ENCODE measurements at places on chromosomes 6 and 20.

- no peak for DNase-seq
These were observed 213.2 kb upstream of the MANEA start for GRCh38 chr6:95364016-95364604.

GRCh38 chr20:31425797-31426196 is 14.6 kb upstream of the DEFB123 start:
- no peak for DNase-seq

GRCh38 chr6:36679043-36679833 is 724 bp downstream of the CDKN1A start:
- peak; percentile 15 for DNase-seq

DNA sequence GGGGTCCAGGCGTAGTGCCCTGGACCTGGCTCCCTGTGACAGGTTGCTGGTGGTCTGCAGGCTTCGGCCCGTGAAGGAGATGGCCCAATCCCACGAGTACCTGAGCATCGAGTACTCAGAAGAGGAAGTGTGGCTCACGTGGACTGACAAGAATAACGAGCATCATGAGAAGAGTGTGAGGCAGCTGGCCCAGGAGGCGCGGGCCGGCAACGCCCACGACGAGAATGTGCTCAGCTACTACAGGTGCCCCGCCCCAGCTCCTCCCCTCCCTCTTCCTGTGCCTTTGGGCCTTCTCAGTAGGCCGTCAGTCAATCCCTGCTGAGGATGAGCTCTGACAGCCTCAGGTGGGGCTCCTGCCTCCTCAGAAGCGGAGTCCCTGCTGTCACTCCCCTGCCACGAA is 42.6 kb downstream of the UQCC2 start:
- DNase-seq, result peak; percentile 52

DNA sequence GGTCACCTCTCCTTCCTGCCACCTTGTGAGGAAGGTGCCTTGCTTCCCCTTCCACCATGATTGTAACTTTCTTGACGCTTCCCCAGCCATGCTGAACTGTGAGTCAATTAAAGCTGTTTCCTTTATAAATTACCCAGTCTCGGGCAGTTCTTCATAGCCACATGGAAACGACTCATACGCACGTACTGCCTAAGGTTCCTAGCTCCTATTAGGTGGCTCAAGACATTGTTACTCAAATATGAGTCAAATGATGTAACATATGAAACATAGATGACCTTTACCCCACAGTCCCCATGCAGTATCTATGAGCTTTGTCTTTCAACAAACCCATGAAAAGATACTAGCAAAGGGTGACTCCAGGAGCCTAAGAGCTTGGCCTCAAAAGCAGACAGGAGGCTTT is 98.3 kb downstream of the SIM1 start:
- no peak for DNase-seq

DNA sequence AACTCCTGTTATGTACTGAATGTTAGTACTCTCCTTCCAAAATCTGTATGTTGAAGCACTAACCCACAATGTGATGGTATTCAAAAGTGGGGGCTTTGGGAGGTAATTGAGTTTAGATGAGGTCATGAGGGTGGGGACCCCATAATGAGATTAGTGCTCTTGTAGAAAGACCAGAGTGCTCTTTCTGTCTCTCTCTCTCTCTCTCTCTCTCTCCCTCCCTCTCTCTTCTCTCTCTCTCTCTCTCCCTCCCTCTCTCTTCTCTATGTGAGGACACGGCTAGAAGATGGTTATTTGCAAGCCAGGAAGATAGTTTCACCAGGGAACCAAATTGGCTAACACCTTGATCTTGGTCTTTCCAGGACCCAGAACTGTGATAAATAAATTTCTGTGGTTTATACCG is 107.4 kb downstream of the TBX18 start:
- DNase-seq, result no peak

DNA sequence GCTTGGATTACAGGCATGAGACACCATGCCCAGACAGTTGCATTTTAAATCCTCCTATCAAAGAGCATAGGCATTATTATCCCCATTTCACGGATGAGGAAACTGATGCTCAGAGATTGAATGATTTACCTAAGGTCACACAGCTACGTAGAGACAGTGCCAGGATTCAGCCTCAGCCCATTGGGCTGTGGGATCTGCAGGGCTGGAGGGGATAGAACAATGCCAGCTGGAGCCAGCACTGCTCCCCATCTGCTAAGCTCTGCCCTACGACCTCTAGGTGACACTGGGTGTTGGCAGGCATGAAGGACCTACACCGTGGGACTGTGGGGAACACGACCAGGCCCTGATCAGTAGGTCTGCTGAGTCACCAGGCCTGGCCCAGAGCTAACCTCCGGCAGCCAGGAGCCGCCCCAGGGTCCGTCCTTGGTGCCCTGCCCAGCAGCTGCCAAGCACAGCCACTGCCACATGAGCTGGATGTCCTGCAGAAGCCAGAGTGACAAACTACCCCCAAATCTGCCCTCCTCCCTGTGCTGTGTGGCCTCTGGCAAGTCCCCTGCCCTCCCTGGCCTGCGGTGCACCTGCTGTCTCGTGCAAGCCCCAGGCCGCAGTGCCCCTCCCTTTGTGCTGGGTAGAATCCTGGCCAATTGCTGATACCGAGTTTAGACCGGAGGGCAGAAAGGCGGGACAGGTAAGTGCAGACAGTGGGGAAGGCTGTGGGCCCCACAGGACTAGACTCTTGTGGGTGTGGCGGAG is 47.6 kb upstream of the PTGIS start:
- no peak for DNase-seq

DNA sequence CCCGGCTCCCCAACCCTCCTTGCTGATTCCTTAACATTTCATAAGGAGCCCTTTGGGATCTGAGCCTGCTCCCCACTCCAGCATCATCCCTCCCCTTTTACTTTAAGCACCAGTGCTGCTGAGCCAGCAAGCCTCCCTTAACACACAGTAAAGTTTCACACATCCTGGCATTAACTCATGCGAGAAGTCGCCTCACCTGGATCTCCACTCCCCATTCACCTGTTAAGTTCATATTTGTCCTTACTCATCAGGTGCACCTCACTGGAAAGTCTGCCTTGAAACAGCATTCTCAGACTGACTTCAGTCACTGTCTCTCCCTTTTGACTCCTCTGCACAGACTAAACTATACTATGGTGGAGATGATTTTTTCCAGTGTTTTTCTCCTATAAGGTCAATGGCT is 47.8 kb upstream of the MAP7 start:
- DNase-seq, result no peak

DNA sequence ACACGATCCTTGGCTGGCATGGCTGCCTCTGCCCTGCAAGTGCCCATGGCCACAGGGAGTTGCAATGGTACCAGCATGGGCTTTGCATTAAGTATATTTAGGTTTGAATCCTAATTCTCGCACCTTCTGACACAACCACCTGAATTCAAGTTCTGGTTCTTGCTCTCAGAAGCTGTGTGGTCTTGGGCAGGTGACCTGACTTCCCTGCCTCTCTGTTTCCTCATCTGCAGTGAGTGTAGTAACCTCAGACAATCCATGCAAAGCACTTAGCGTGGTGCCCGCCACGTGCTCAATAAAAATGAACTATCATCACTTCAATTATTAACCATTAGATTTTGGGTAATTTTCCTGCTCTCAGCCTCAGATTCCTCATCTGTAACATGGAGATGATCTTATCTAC is 378.8 kb upstream of the ARID1B start:
- no peak for DNase-seq

GRCh38 chr6:136011475-136011874 is 160.0 kb downstream of the PDE7B start:
- DNase-seq, result no peak

- no peak for DNase-seq
These were observed 98.8 kb upstream of the SNX9 start for GRCh38 chr6:157724138-157724820.

- DNase-seq, result no peak
These were observed 132.2 kb upstream of the CDH4 start for GRCh38 chr20:61119794-61120410.

DNA sequence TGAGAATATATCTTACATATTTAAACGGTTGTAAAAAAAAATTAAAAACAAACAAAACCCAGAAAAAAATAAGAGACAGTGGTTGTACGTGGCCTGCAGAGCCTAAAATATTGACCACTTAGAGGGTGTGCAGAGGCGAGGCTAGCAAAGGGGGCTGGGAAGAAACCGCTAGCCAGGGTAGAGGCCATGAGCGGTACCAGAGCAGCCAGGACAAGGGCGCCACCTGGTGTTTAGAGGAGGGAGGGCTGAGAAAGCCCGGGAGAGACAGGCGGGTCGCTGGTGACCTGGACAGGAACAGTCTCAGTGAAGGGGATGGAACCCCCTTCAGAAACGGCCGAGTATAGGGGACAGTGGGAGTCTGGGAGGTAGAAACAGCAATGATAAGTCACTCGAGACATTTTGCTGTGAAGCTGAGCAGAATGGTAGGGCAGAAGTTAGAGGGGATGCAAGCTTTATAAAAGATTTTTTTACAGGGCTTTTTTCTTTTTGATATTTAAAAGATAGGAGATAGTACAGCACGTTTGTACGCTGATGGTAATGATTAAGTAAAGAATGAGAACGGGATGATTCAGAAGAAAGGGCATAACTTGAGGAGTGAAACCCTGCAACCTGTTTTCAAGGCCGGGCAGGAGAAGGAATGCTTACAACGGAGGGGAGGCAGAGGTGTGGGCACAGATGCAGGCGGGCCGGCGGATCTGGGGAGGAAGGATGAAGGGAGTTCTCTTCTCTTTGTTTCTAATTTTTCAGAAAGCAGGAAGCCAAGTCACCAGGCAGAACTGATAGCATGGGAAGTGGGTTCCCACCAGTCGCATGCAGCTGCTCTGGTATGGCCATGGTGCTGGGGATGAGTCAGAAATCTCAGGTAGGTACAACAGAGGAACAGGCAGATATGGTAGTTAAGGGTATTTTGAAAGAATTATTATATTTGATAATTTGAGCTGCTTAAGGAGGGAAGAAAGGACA is 76.2 kb downstream of the FAM229B start:
- DNase-seq, result peak; percentile 73

DNA sequence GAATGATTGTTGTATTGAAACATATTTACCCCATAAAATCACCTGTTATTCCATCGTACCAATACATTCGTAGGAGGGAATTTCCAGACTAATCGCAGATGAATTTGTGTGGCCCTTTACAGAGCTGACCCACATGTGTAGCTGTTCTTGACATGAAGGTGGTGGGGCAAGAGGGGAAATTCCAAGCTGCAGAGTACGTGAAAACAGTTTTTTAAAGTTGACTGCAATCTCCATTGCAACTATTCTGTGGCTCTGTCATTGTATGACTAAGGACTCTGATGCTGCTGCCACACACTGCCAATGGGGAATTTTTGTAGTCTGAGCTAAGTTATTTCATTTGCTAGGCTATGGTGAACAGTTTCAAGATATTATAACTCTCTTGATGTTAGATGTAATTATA is 46.4 kb upstream of the ADTRP start:
- DNase-seq, result no peak

DNA sequence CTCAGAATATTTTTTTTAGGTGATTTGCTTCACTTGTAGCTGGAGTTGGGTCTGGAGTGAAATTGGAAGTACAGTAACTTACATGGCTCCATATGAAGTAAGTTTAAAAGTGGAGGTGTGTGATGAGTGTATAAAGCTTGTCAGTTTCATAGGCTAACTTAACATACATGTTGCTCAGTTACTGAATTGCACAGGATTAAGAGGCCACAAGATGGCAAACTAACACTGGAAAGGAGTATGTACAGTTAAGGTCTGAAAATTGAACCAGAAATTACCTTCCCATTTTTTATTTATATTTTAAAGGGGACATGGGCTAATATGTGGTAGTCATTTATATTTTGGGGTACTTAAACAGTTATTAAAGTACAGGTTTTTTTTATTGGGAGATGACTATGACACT is 45.3 kb upstream of the SMIM8 start:
- DNase-seq, result no peak

DNA sequence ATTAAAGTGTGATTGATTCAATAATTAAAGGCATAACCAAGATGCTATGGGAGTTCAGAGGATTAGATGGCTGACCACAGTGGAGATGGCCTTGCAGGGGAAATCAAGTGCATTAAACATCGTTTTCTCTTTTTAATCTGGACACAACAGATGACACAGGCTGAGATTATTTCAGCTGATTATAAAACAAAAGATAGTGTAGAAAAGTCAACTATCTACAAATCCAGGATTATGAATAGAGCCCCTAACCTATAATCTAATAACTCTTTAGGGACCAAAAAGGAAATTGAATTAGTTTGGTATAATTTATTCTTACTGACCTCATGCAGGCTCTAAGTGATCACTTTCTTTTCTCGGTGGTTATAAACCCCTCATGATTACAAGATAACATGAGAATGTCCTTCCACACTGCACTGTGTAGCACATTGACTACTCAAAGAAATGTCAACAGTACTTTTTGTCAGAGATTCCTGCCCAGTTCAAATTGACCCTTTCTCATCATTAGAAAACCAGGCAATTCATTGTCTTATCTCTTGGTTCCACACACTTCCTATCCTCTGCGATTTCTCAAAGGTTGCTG is 122.1 kb downstream of the PKHD1 start:
- no peak for DNase-seq

- DNase-seq, result no peak
These were observed 204.6 kb downstream of the MEI4 start for GRCh38 chr6:77857421-77857820.

DNA sequence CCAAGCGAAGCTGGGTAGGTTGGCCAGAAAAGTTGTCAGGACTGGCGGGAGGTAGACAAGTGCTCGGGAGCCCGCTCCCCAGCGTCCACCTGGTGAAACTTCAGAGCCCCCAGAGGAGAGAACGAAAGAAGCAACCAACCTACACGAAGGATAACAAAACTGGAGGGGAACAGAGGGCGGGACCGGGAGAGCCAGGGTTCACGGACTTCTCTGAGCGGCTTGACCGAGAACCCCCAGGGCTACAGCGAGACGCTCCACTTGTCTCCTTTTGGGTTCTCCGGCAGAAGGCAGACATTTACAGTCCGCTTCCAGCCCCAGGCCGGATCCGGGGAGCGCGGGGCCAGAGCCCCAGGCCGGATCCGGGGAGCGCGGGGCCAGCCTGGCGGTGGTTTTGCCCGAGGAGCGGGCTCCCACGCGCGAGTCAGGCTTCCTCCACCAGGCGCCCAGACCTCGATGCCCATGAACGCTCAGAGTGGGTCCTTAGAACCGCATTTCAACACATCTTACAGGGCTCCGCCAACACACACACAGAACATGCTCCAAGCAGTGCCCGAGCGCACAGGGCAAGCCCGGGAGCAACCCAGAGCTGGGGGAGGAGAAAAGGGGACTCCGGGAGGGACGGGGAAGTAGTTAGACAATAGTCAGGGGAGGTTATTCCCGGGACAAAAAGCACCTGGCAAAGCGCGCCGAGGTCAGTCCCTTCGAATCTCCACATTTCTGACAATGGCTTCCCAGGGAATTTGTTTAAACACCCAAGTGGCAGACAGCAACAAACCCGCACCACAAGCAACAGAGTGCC is 1.1 kb downstream of the PTPRK start:
- peak; percentile 11 for DNase-seq

Data from activated T-cell treated with anti-CD3 and anti-CD28 coated beads, Interleukin-2, amount 50 U/mL, for 4 hours (primary cell).